ENCODE measurements at places on chromosomes 1 and 21.
A peak's percentile ranks its signal among the peaks of the same experiment; 100 is the strongest.

DNA sequence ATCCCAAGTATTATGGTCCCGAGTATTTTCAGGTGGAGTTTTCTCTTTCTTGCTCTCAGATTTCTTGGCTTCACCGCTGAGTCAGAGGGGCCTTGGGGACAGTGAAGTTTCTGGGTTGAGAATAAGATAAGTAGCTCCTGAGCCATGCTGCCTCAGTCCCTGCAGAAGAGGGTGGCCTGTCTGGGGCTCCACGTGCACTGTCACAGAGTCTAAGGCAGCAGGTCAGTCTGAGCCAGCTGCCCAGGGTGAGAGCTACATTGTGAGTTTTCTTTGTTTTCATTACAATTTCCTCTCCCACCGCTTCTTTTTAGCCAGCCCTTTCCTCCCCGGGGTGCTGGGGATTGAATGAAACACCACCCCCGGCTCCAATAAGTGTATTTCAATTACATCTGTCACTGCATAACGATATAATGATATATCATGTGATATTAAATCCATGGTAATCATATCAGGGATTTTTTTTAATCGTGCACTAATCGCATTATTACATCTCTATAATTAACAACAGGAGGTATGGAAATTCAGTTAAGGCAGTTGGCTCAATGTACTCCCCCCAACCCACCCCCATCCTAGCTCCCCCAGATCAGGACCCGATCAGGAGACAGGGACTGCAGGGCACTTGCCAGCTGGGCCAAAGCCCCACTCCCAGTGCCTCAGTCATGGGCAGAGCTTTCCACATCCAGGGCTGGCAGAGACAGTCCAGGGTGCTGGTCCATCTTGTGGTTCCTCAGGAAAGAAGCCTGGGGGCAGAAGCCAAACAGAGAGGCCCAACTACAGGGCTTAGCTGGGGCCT lies 43.7 kb downstream of the DMAP1 start:
- no peak for DNase-seq

GRCh38 chr1:201672685-201673084 lies 133.8 kb downstream of the NAV1 start:
- no peak for DNase-seq

- no peak for DNase-seq
Observed at GRCh38 chr1:9341301-9341845, 48.7 kb downstream of the SPSB1 start.

DNA sequence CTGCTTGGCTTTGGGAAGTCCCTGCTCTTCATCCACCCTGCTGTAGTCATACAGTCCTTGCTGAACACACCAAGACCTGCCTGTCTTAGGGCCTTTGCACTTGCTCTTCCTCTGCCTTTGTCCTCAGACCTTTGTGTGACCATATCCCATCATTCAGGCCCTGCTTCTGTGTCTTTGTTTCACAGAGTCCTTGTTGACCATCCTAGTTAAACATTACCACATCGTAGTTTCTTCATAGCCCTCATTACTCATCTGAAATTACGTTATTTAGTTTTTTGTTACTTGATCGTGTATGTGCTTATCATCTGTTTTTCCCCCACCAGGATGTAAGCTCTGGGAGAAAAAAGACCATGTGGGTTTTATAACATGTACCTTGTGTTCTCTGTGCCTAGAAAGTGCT lies 18.3 kb upstream of the SPRR5 start:
- no peak for DNase-seq

DNA sequence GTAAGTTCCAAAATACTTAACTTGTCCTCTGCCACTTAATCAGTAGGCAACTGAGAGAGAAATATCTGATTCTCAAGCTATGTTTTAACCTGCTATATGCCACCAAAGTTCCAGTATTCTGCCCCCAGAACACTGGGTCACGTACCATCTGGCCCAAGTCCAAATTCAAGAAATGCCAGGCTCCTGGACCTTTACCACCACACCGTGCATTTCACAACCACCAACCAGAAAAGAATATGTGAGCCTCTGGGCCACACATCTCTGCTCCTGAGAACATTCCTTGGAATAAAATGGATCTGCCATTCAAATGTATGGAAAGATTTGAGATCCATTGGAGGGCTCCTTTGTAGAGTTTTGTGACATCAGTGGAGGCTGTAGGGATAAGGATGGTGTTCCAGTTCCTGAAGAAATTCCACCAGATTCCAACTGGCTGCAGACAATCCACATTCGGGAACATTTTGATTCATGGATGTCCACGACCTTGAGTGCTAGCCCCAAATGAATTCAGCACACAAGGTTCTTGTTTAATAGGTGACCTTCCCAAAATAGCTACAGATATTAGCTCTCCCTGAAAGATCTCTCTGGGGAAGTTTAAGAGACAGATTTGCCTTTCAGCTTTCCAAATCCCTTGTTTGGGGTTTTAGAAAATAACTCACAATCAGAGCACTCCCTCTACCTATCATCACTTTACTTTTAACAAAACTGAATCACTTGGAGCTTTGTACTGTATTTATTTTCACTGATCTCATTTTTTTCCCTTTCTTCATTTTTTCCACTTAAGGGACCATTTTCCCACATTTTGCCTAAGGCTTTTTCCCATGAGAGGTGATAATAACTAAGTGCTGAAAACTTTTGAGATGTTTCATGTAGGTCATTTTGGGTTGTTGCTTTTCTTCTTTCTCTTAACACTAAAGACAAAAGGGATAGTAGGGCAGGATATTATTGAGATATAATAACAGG lies 128.4 kb upstream of the ZC3H11B start:
- no peak for DNase-seq

- DNase-seq: no peak
Observed at GRCh38 chr1:201285846-201286245, 2.5 kb downstream of the PKP1 start.

- DNase-seq: no peak
Observed at GRCh38 chr1:180211860-180212229, 18.2 kb upstream of the LHX4 start.

GRCh38 chr1:212613440-212614335 lies 5.1 kb downstream of the ATF3 start:
- DNase-seq: peak; percentile 65

GRCh38 chr21:15208786-15209185 lies 144.0 kb upstream of the NRIP1 start:
- no peak for DNase-seq

- no peak for DNase-seq
Observed at GRCh38 chr1:219773775-219774174, 154.6 kb downstream of the SLC30A10 start.

DNA sequence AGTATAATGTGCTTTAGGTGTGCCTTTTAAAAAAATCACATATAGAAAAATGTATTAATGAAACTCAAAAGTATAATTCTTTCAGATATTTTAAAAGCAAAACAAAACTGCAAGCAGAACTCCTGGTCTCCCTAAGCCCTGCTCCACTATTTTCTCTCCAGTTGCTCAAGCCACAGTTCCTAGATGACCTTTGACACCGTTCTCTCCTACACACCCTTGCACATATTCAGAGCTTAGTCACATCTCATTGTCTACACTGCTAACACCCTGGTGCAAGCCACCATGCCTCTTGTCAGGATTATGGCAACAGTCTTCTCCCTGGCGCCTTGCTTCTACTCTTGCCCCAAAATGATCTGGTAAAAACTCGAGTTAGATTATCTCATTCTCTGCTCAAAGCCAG lies 50.2 kb upstream of the ROR1 start:
- no peak for DNase-seq

DNA sequence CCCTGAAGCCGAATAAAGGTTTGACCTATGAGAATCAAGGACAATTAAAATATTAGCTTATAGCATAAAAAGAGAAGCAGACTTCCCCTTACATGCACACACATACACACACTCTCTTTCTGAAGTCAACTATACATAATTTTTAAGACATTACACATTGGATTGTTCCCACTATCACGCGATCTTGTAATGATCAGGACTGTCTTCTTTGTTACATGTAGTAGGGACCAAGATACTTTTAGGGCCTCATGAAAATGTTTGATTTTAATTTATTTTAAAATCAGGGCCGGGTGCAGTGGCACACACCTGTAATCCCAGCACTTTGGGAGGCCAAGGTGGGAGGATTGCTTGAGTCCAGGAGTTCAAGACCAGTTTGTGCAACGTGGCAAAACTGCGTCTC lies 16.4 kb upstream of the IRF2BP2 start:
- no peak for DNase-seq

GRCh38 chr1:216750031-216750627 lies 26.9 kb upstream of the ESRRG start:
- DNase-seq: peak; percentile 57

- no peak for DNase-seq
Observed at GRCh38 chr1:165452336-165453130, 7.6 kb upstream of the RXRG start.

DNA sequence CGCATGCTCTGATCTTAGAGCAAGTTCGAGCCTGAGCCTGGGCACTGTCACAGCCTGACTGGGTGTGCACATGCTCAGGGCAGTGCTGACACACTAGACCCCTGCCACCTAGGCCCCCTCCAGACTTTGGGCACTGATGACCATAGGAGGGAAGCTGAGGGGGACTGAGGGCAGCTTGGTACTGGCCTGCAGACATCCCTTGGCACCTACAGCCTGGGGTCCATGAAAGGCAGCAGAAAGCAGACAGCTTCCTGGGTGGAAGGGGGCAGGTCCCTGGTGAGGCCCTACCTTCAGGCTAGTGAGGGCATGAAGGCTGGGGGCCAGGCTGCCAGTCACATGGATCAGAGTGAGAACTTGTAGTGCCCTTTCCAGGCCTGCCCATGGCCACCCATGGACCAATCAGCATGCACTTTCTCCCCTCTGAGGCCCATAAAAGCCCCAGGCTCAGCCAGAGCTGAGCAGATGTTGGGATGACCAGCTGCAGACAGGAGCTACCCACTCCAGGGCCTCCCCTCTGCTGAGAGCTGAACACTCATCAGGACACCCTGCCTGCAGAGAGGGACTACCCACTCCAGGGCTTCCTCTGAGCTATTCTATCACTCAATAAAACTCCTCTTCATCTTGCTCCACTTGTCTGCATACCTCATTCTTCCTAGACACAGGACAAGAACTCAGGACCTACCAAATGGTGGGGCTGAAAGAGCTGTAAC lies 680.8 kb downstream of the MATN1 start:
- DNase-seq: no peak

GRCh38 chr21:38787461-38788274 lies 18.1 kb upstream of the ETS2 start:
- peak; percentile 31 for DNase-seq

DNA sequence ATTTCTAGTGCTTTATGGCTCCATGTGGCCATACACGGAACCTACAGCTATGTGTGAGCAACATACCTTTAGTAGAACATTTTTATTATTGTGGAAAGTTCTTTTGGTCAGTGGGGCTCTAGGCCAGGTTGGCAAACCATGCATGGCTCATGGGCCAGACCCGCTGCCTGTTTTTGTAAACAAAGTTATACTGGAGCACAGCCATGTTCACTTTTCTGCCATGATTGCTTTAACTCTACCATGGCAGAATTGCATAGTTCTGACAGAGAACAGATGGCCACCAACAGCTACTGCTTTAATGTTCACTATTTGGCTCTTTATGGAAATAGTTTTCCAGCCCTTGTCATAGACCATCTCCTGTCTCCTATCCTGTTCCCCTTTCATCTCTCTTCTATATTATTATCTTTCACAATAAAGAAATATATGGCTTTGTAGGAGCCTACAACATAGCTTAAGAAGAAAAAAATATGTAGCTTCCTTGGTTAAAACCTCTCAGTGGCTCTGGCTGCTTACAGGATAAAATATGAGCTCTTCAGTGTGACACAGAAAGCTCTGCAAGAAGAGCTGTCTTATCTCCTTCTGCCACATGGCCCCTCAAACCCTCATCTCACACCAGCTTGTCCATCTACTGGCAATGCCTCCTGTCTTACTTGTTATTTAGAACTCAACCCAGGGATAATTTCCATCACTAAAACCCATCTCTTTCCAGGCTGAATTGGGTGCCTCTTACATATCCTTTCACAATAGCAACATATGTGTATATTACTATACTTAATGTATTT lies 54.6 kb upstream of the RWDD3 start:
- no peak for DNase-seq

DNA sequence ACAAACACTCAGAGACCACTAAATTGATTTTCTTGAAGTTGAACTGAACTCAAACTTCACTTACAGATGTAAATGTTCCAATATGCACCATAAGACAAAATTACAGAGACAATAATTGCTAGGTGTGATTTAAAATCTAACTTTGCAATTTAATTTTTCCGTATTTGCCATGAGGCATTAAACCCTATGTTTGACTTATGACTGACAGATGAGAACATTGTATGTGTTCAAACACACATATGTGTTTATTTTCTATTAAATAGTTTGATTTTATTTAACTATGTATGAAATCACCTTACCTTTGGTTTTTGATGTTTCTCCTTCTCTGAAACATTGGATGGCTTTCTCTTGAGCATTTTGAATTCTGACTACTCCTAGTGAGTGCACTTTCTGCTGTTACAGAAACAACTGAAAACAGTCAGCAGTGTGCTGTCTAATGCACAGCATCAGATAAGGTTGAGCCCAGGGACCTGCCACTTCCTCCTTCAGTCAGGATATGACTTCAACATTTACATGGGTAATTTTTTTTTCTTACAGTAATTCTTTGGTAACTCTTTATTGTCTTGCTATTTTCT lies at the start of gene SAMSN1:
TSS of gene SAMSN1 (minus strand) at position 410 of the 575 bp plus-strand sequence. CDS start at position 356, 54 bp downstream.
- DNase-seq: no peak

DNA sequence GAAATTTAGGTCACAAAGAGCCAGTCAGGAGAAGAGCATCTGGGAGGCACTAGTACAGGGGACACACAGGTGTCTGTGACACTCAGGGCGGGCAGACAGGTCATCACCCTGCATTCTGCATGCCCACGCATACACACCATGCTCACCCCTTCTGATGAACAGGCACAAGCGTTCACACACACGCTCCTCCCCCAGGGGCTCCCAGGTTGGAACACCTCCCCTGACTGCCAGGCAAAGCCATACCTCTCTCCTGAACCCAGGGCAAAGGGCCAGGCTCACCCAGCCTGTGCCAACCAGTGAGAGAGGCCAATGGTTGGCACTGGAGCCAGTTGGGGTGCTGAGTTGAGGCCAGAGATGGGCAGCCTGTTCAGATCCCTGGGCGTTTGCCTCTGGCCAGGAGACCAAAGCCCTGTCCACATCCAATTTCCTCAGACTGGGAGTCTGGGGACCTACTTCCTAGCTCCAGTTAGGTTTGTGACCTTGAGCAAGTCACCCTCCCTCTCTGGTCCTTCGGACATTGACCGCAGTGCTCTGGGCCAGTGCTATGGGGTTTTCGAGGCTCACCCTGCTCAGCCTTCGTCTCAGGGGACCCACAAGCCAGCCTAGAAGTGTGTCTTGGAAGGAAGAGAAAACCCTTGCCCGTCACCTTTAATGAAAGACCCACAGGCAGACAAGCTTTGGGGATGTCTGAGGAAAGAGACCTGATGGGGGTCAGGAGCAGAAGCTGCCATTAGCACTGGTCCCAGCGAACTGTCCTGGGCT lies 5.8 kb upstream of the LAD1 start:
- no peak for DNase-seq

DNA sequence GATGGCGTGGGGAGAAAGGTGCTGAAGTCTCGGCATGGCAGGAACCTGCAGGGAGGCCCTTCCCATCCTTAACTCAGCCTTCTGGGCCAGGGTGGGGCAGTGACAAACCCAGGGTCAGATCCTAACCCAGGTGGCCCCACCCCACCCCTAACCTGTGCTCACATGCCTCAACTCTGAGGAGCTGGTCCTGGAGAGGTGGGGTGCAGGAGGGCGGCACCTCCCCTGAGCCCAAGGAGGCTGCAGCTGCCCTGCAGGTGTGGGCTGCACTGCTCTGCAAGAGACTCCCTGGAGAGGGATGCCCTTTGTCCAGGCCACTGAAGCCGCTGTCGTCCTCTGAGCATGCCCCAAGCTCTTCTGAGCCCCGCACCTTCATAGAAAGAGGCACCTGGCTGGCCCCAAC lies 15.2 kb upstream of the ADAMTSL4 start:
- DNase-seq: no peak

All from AG10803 (cell line).